ENCODE measurements at places on chromosomes 1 and 21.

DNA sequence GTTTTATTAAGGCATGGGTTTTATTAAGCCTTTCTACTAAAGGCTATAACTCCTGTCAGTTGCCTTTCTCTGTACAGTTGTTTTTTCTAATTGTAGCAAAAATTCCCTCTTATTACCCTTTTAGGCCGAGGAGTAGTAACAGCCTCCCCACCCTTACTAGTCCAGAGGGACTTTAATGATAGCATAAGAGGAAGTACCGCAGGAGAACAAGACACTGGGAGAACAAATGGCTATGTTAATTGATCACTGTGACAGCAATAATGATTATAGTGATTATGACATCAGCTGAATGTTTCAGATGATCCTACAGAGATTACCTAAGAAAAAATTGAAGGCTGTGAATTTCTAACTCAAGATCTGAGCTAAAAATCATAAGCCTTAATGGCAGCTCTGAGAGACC lies 383.0 kb upstream of the PTBP2 start:
- no peak for DNase-seq

GRCh38 chr21:17082843-17083483 lies 429.9 kb upstream of the CXADR start:
- no peak for DNase-seq

- no peak for DNase-seq
Measured at GRCh38 chr1:241944300-241944699, 13.3 kb upstream of the BECN2 start.

DNA sequence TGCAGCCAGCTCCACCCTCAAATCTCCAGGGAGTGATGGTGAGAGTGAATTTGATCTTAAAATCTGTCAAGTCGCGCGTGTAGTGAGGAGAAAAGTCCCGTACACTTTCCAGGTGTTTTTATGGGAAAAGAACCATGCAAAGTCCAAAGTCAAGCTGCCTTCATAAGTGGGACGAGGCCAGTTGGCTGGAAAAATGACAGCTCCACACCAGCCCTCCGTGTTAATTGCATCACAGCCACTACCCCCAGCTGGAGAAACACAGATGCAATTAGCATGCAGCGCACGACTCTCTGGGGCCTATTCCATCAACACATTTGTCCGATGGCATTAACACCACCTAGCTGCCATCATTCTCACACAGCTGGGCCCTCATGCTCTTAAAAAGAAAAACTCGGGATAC lies 68.4 kb downstream of the KLHDC7A start:
- no peak for DNase-seq

GRCh38 chr1:242842094-242842493 lies 317.6 kb upstream of the PLD5 start:
- no peak for DNase-seq

DNA sequence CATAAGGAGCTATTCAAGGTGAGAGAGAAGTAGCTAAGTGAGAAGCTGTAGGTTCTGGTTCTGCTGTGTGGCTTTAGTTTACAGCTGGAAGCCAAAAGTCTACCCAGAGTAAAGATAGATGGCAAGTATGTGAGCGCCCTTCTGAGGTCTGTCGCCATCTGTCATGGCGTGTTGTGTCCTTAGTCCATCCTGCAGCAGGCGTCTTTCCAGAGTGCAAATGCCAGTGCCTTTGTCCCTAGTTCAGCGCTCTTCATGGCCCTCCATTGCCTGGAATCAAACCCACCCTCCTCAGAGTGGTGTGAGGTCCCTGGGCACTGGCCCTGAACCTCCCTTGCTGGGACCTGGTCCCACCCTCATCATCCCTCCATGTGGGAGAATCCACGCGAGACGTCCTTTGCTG lies 96.6 kb downstream of the ADARB1 start:
- DNase-seq, result no peak
